CD4-positive, alpha-beta memory T cell (primary cell): ENCODE measurements at places on chromosomes 16 and 17.

- H3K4me1 ChIP-seq = peaks cover 30% of the 10 kb centered on the region
- H3K27ac ChIP-seq = no peak overlapping the region
- H3K4me3 ChIP-seq = no peak overlapping the region
- H3K27me3 ChIP-seq = no peaks in the 10 kb centered on the region
Observed at GRCh38 chr16:28317040-28317880, 24.9 kb downstream of the SBK1 start.

DNA sequence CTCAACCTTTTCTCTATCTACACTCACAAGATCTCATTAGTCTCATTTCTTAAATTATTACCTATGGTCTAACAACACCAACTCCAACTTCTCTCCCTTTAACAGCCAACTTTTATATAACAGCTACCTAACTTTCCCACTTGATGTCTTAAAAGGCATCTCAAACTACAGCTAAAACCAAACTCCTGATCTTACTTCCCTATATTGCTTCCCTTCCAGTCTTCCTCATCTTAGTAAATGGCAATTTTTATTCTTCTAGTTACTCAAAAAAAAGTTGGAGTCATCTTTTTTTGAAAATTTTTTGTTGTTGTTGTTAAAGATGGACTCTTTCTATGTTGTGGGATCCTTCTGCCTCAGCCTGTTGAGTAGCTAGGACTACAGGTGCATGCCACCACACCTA lies 15.3 kb downstream of the SRR start:
- H3K4me3 ChIP-seq = no peak overlapping the region
- H3K27me3 ChIP-seq = no peaks in the 10 kb centered on the region
- no peaks in the 10 kb centered on the region for H3K4me1 ChIP-seq
- peaks cover 14% of the 10 kb centered on the region for H3K36me3 ChIP-seq
- no peak for DNase-seq

GRCh38 chr17:51085150-51085805 lies 35.4 kb downstream of the SPAG9 start:
- no peaks in the 10 kb centered on the region for H3K27me3 ChIP-seq
- H3K27ac ChIP-seq = no peak overlapping the region
- no peaks in the 10 kb centered on the region for H3K36me3 ChIP-seq
- DNase-seq = no peak

DNA sequence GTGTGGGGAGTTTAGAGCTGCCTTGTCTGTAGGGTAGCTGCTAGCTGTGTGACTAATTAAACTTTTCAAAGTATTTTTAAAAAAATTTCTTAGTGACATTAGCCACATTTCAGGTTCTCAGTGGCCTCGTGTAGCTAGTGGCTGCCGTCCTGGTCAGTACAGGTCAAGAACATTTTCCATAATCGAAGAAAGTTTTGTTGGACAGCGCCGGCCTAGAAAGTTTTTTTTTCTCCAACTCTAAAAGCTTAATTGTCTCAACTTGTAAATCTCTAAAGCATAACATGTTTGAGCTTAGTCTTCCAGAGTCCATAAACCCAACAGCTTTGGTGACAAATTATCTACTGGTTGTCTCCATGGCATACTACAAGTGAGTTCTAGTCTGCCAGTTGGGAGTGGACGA lies 4.3 kb downstream of the AKAP1 start:
- no peaks in the 10 kb centered on the region for H3K36me3 ChIP-seq
- H3K27me3 ChIP-seq = no peaks in the 10 kb centered on the region
- peaks cover 18% of the 10 kb centered on the region for H3K4me1 ChIP-seq
- no peak overlapping the region for H3K4me3 ChIP-seq
- no peak overlapping the region for H3K27ac ChIP-seq

GRCh38 chr16:2468725-2469398 lies 2.2 kb upstream of the NTN3 start:
- peak; percentile 1 for DNase-seq
- H3K27me3 ChIP-seq = peaks cover 29% of the 10 kb centered on the region
- no peak overlapping the region for H3K4me3 ChIP-seq
- no peaks in the 10 kb centered on the region for H3K36me3 ChIP-seq

DNA sequence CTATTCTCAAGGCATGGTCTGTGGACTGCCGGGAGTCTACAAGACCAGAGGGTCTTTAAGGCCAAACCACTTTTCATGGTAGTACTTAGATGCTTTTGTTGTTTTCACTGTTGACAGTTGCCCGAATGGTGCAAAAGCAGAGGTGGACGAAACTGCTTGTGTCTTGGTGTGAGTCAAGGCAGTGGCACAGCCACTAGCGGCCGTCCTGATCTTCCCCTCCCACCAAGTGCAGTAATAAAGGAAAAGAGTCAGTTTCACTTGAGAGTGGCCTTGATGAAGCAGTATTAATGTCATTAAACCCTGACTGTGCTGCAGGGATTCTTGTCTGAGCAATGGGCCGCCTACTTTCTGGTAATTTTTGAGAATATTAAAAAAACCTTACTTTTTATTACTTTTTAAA lies 109.1 kb downstream of the PRKCA start:
- no peaks in the 10 kb centered on the region for H3K36me3 ChIP-seq
- H3K27me3 ChIP-seq = no peaks in the 10 kb centered on the region
- peaks cover 50% of the 10 kb centered on the region for H3K4me1 ChIP-seq
- no peak for DNase-seq

GRCh38 chr16:55832773-55833691 lies at the start of gene CES1:
Gene CES1, minus strand, starts transcription at chr16:55833096. Its CDS starts 41 bp downstream, at chr16:55833055.
- no peaks in the 10 kb centered on the region for H3K4me1 ChIP-seq
- no peak within 1 kb of the TSS for H3K27ac ChIP-seq
- no peak for DNase-seq
- no peaks in the 10 kb centered on the region for H3K27me3 ChIP-seq
- no peak within 1 kb of the TSS for H3K4me3 ChIP-seq

GRCh38 chr17:29778956-29779811 lies 150.8 kb downstream of the SSH2 start:
- H3K27ac ChIP-seq = no peak overlapping the region
- peak; percentile 71 for DNase-seq
- H3K4me3 ChIP-seq = no peak overlapping the region
- no peaks in the 10 kb centered on the region for H3K27me3 ChIP-seq
- H3K36me3 ChIP-seq = no peaks in the 10 kb centered on the region

GRCh38 chr17:31433091-31433790 lies 41.8 kb downstream of the RAB11FIP4 start:
- H3K4me3 ChIP-seq = no peak overlapping the region
- H3K27ac ChIP-seq = no peak overlapping the region
- DNase-seq = peak; percentile 74
- no peaks in the 10 kb centered on the region for H3K36me3 ChIP-seq
- H3K4me1 ChIP-seq = peaks cover 18% of the 10 kb centered on the region

DNA sequence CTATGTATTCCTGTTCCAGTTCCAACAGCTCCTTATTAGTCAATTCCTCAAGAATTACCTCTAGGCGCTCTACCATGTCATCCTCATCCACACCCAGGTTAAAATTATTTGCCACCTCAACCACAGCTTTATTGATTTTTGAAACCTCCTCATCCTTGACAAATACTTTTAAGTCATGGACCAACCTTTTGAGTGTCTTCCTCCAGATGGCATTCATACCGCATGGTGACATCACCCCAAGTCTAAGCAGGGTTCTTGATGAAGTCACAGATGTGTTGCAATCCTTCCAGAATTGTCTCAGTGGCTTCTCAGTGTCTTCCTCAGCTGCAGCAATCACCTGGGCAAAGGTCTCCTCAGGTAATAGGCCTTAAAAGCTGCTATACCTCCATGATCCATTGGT lies 40.1 kb downstream of the BCL7C start:
- H3K36me3 ChIP-seq = no peaks in the 10 kb centered on the region
- no peak overlapping the region for H3K27ac ChIP-seq
- no peak overlapping the region for H3K4me3 ChIP-seq
- no peaks in the 10 kb centered on the region for H3K27me3 ChIP-seq
- H3K4me1 ChIP-seq = no peaks in the 10 kb centered on the region

- peaks cover 5% of the 10 kb centered on the region for H3K4me1 ChIP-seq
- no peaks in the 10 kb centered on the region for H3K27me3 ChIP-seq
- H3K4me3 ChIP-seq = no peak overlapping the region
- no peak overlapping the region for H3K27ac ChIP-seq
- no peak for DNase-seq
- no peaks in the 10 kb centered on the region for H3K36me3 ChIP-seq
Observed at GRCh38 chr17:63960430-63960829, 12.3 kb downstream of the SCN4A start.

DNA sequence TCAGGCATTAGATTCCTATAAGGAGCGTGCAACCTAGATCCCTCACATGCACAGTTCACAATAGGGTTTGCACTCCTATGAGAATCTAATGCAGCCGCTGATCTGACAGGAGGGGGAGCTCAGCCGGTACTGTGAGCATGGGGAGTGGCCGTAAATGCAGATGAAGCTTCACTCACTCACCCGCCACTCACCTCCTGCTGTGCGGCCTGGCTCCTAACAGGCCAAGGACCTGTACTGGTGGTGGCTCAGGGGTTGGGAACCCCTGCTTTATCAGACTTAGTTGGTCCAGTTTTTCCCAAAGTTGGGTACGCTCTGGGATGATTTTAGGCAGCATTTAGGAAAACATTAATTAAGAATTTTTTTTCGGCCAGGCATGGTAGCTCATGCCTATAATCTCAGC lies 103.8 kb downstream of the MARF1 start:
- H3K4me1 ChIP-seq = no peaks in the 10 kb centered on the region
- H3K4me3 ChIP-seq = no peak overlapping the region
- H3K27ac ChIP-seq = no peak overlapping the region
- no peak for DNase-seq

GRCh38 chr17:47789611-47790561 lies 31.7 kb downstream of the OSBPL7 start:
- no peak overlapping the region for H3K27ac ChIP-seq
- DNase-seq = no peak
- H3K4me1 ChIP-seq = peaks cover 9% of the 10 kb centered on the region
- peaks cover 11% of the 10 kb centered on the region for H3K27me3 ChIP-seq
- H3K36me3 ChIP-seq = no peaks in the 10 kb centered on the region

GRCh38 chr17:75637551-75637950 lies 4.3 kb downstream of the SMIM5 start:
- H3K4me1 ChIP-seq = peaks cover 13% of the 10 kb centered on the region
- H3K27me3 ChIP-seq = no peaks in the 10 kb centered on the region
- no peaks in the 10 kb centered on the region for H3K36me3 ChIP-seq
- no peak for DNase-seq
- no peak overlapping the region for H3K4me3 ChIP-seq

- peaks cover 6% of the 10 kb centered on the region for H3K27me3 ChIP-seq
- DNase-seq = no peak
- H3K27ac ChIP-seq = no peak overlapping the region
- H3K4me1 ChIP-seq = peaks cover 1% of the 10 kb centered on the region
Observed at GRCh38 chr17:73637866-73638265, 6.4 kb downstream of the SDK2 start.

- H3K4me1 ChIP-seq = peaks cover 7% of the 10 kb centered on the region
- DNase-seq = no peak
- no peak overlapping the region for H3K4me3 ChIP-seq
- no peak overlapping the region for H3K27ac ChIP-seq
- no peaks in the 10 kb centered on the region for H3K36me3 ChIP-seq
- no peaks in the 10 kb centered on the region for H3K27me3 ChIP-seq
Observed at GRCh38 chr17:54899201-54899600, 1.5 kb upstream of the TOM1L1 start.

DNA sequence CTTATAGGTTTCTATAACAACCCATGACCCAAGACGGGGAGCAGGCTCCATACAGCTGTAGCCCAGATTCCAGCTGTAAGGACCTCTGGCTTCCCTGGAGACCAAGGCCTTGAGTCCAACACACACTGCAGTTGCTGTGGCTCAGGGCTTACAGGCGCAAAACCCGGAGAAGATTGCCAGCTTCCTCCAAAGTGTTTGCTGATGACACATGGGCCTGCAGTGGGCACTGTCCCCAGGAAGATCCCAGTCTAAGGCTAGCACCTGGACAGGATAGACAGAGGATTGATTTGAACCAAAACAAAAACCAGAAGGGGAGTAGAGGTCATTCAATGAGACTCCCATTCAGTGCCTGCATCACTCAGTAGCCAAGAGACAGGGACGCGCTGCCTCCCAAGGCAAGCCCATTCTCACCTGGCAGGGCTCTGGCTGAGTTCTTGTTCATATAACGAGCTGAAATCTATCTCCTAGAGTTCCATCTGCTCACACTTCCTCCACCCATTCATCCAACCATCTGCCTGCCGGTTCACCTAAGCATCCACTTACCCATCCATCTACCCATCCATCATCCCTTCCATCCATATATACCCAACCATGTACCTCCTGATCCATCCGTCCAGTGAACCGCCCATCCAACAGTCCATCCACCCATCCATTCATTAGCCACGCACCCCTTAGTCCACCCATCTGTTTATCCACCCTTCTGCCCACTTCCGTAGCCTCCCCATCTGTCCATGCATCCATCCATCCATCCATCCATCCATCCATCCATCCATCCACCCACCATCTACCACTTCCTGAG lies 10.2 kb downstream of the RAB11FIP4 start:
- no peak for DNase-seq
- no peak overlapping the region for H3K4me3 ChIP-seq
- no peak overlapping the region for H3K27ac ChIP-seq
- no peaks in the 10 kb centered on the region for H3K36me3 ChIP-seq

- no peaks in the 10 kb centered on the region for H3K36me3 ChIP-seq
- peak; percentile 46 for DNase-seq
- peak overlapping the region; percentile 49 for H3K4me3 ChIP-seq
- H3K4me1 ChIP-seq = peaks cover 74% of the 10 kb centered on the region
Observed at GRCh38 chr17:8122924-8123694, 797 bp downstream of the HES7 start.

DNA sequence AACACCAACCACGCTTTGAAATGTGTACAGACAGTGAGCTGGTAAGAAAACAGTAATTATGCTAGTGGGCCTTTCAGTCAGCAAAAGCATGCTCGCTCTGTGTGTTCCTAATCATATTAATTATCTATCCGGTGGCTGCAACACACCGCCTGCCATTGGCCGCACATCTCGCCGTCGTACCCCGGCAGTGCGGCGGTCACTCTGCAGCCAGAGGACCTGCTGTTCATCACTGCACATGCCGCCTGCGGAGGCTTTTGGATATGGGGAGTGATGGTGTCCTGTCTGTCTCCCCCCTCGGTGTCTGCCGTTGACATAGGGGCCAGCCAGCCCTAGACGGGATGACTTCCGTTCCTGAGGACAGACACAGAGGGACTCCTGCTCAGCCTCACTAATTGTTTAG lies 68.5 kb downstream of the RPA1 start:
- H3K4me3 ChIP-seq = no peak overlapping the region
- no peak overlapping the region for H3K27ac ChIP-seq
- H3K27me3 ChIP-seq = no peaks in the 10 kb centered on the region
- DNase-seq = no peak
- H3K4me1 ChIP-seq = no peaks in the 10 kb centered on the region

GRCh38 chr17:16916557-16916920 lies 55.4 kb downstream of the TNFRSF13B start:
- no peaks in the 10 kb centered on the region for H3K36me3 ChIP-seq
- H3K4me1 ChIP-seq = peaks cover 8% of the 10 kb centered on the region
- no peak overlapping the region for H3K4me3 ChIP-seq
- H3K27ac ChIP-seq = no peak overlapping the region
- peaks cover 4% of the 10 kb centered on the region for H3K27me3 ChIP-seq

- DNase-seq = no peak
- H3K27me3 ChIP-seq = no peaks in the 10 kb centered on the region
- H3K4me3 ChIP-seq = no peak overlapping the region
- no peaks in the 10 kb centered on the region for H3K36me3 ChIP-seq
- no peak overlapping the region for H3K27ac ChIP-seq
- H3K4me1 ChIP-seq = no peaks in the 10 kb centered on the region
Observed at GRCh38 chr17:57315061-57316015, 59.0 kb downstream of the MSI2 start.

GRCh38 chr17:35978346-35978745 lies 3.0 kb downstream of the CCL16 start:
- H3K36me3 ChIP-seq = no peaks in the 10 kb centered on the region
- no peak overlapping the region for H3K4me3 ChIP-seq
- no peak for DNase-seq
